ENCODE measurements at places on chromosomes 5 and 9. TPM values are rescaled to one million over a fixed set of nuclear protein-coding genes. Genes with fewer than 3 reads are reported as not detected.

- DNase-seq = no peak
These were observed 158.7 kb downstream of the DRD1 start for GRCh38 chr5:175285261-175285660.

Gene CCL28
- total RNA-seq = 2.1 TPM

DNA sequence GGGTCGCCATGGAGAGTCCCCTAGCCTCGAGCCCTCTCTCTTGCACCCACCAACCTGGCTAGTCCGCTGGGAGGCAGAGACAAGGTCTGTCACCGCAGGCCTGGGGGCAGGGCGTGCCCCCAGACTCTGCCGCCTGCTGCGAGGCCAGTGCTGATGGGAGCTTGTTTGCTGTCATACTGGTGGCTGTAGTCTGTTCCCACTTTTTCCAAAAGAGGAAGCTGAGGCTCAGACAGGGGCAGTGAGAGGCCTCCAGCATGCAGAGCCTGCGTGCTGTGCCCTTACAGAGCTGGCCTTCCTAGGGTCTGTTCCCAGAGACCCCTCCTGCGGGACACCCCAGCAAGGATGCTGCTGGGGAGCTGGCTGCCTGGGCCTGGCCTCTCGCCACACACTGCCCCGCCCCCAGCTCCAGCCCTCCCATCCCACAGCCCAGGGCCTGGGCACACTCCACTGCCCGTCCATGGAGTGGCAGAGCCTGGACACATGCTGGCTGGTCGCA lies 21.0 kb upstream of the SUSD3 start:
- DNase-seq = no peak

- DNase-seq = no peak
These were observed 120.1 kb upstream of the ACO1 start for GRCh38 chr9:32264170-32264864.

Gene SMIM33
- total RNA-seq = under 0.01 TPM

- DNase-seq = peak; percentile 61
These were observed 58.1 kb downstream of the NNT start for GRCh38 chr5:43661102-43661501.

DNA sequence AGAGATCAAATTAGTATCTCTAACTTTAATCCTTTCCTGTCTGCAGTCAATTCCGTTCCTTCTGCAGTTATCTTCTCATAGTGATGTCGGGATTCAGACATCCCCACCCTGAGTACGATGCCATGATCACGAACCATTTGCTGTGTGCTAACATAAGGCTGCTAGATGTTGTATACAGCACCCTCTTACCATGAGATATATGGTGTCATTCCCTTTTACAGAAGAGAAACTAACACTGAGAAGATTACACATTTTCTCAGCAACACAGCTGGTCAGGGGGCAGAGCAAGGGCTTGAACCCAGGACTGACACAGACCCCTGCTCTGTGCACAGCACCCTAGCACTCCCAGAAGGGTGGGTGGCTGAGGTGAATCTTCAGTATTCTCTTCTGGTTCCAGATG lies 46.9 kb upstream of the HSD17B4 start:
- no peak for DNase-seq

DNA sequence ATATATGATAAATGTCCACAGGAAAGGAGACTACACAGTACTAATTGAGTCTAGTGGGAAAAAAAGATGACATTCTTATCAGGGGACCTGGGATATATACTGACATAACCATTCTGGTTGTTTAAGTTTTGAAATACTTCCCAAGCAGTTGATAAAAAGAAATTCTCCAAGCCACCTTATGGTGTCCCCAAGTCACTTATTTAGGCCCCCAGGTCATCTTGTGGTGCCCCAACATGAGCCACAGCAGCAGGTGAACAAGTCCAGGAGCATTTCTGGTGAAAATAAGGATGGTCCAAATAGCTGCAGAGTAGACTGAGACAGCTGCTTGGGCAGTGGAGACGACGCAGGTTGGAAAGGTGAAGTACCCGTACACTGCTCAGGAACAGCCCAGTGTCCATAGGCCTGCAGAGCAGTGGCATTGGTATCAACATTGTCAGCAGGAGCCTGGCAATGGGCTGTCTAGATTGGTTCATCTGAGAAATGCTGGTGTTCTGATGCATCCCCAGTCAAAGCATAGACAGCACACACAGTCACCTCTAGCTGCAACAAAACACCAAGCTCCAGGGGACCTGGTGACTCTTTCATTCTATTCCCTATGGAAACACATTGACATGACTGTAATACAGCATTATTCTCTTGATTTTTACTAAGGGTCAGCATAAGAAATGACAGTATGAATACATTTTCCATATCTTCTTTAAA lies 430.6 kb downstream of the NR2F1-AS1 start:
- DNase-seq = peak; percentile 34
